ENCODE measurements at places on chromosomes 4 and X. TPM values are rescaled to one million over a fixed set of nuclear protein-coding genes. Genes with fewer than 3 reads are reported as not detected.

GRCh38 chrX:2714551-2714950 lies 23.5 kb downstream of the CD99 start:
- no peak for DNase-seq
- no peak overlapping the region for H3K4me3 ChIP-seq
- peaks cover 42% of the 10 kb centered on the region for H3K36me3 ChIP-seq
- no peak overlapping the region for H3K27ac ChIP-seq
- H3K4me1 ChIP-seq: peaks cover 14% of the 10 kb centered on the region
- H3K27me3 ChIP-seq: no peaks in the 10 kb centered on the region

- no peak for DNase-seq
- H3K36me3 ChIP-seq: no peaks in the 10 kb centered on the region
- no peak overlapping the region for H3K4me3 ChIP-seq
These were observed 94.6 kb downstream of the RASL11B start for GRCh38 chr4:52956691-52957090.

SPANXB1 gene
- total RNA-seq: not detected

KCND1 gene
- total RNA-seq: 0.97 TPM

RRH gene
- total RNA-seq: not detected

Data from upper lobe of left lung (tissue), 6 donors.